ENCODE measurements at places on chromosomes 3 and 15. TPM values are rescaled to one million over a fixed set of nuclear protein-coding genes. Genes with fewer than 3 reads are reported as not detected.

The RASGRP1 gene
- total RNA-seq = 0.38 TPM

The SLC28A1 gene
- not detected for total RNA-seq

The FOXL2 gene
- 0.12 TPM for total RNA-seq

The ADPRH gene
- total RNA-seq = 8.0 TPM

The SPTBN5 gene
- total RNA-seq = 19.0 TPM

The LRTM1 gene
- not detected for total RNA-seq

The CPN2 gene
- total RNA-seq = not detected

The CMTM8 gene
- total RNA-seq = 7.3 TPM

The GXYLT2 gene
- 0.24 TPM for total RNA-seq

The TBCCD1 gene
- total RNA-seq = 18.6 TPM

The PLSCR5 gene
- total RNA-seq = not detected

The ZNF774 gene
- total RNA-seq = 2.6 TPM

The TRPC1 gene
- total RNA-seq = 5.9 TPM

The SLC6A1 gene
- total RNA-seq = not detected

The TTC21A gene
- 7.8 TPM for total RNA-seq

The ALDH1A3 gene
- total RNA-seq = 5.8 TPM

The SNTN gene
- total RNA-seq = not detected

The MESP1 gene
- 1.7 TPM for total RNA-seq

The TAGLN3 gene
- total RNA-seq = not detected

The PLSCR2 gene
- total RNA-seq = not detected

The JMJD7 gene
- total RNA-seq = 15.0 TPM

The CLRN1 gene
- total RNA-seq = not detected

The FBXO45 gene
- 12.4 TPM for total RNA-seq

The STAB1 gene
- 340 TPM for total RNA-seq

The SEMA6D gene
- total RNA-seq = 22.5 TPM

The CCDC66 gene
- 20.7 TPM for total RNA-seq

The ROPN1 gene
- total RNA-seq = not detected

The VIPR1 gene
- 3.8 TPM for total RNA-seq

The RAB8B gene
- total RNA-seq = 52.5 TPM

The ELL3 gene
- 2.4 TPM for total RNA-seq

The LARP6 gene
- total RNA-seq = 16.9 TPM

The WNT7A gene
- not detected for total RNA-seq

The COMMD2 gene
- total RNA-seq = 51.0 TPM

The SIDT1 gene
- total RNA-seq = not detected

The CCDC80 gene
- total RNA-seq = 59.3 TPM

The HIGD2B gene
- not detected for total RNA-seq

The ACKR4 gene
- total RNA-seq = 1.4 TPM

The GPR27 gene
- total RNA-seq = not detected

The GOLGA8Q gene
- 1.1 TPM for total RNA-seq

The TGM4 gene
- total RNA-seq = 0.24 TPM

The IL17RE gene
- 1.5 TPM for total RNA-seq

All from endothelial cell of umbilical vein (primary cell).